ENCODE measurements at places on chromosomes 12 and 14. TPM values are rescaled to one million over a fixed set of nuclear protein-coding genes. Genes with fewer than 3 reads are reported as not detected.
A peak's percentile ranks its signal among the peaks of the same experiment; 100 is the strongest.

GRCh38 chr14:48771717-48772116 is 814.5 kb downstream of the RPS29 start:
- no peak for DNase-seq

DNA sequence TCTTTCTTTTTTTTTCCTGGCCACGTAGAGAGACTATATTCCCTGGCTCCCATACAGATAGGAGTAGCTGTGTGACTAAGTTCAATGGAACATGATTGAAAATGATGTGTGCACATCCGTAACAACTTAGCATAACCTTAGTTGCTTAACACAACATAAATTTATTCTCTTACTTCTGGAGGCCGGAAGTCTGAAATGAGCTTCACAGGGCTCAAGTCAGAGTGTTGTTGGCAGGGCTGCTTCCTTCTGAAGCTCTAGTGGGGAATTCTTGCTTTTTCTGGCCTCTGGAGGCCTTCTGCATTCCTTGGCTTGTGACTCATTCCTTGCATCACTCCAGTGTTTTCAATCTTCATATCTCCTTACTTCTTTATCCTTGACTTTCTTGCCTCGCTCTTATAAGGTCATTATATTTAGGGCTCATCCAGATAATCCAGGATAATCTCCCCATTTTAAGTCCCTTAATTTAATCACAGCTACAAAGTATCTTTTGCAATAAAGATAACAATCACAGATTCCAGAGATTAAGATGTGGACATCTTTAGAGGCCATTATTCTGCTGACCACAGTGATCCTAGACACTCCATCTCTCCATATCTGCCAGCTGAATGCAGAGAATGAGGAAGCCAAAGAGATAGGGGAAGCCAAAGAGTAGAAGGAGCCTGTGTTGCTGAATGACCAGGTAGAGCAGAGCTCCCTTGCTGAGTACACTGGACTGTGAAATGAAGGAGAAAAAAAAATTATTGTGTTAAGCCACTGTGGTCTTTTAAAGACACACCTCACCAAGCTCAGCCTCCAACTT is 21.0 kb upstream of the SNX6 start:
- peak; percentile 98 for DNase-seq

- DNase-seq: no peak
Measured at GRCh38 chr12:45713078-45713477, 16.4 kb upstream of the ARID2 start.

The TC2N gene
- polyA plus RNA-seq: 0.14 TPM

DNA sequence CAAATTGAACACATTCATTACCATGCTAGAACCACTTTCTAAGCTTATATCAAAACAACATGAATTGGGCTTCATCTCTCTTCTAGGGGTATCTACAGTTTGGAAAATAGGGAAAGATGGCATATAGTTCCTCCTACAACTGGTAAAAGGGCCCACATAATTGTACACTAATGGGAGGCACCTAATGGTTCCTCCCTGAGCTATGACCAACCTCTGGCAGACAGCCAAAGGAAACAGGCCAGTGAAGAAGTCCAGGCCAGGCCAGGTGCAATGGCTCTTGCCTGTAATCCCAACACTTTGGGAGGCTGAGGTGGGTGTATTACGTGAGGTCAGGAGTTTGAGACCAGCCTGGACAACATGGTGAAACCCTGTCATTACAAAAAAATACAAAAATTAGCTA is 23.2 kb upstream of the APOF start:
- no peak for DNase-seq

The DPY19L2 gene
- 7.8 TPM for polyA plus RNA-seq

GRCh38 chr14:26078561-26078960 is 519.3 kb downstream of the NOVA1 start:
- DNase-seq: no peak

The TGM1 gene
- 0.97 TPM for polyA plus RNA-seq

DNA sequence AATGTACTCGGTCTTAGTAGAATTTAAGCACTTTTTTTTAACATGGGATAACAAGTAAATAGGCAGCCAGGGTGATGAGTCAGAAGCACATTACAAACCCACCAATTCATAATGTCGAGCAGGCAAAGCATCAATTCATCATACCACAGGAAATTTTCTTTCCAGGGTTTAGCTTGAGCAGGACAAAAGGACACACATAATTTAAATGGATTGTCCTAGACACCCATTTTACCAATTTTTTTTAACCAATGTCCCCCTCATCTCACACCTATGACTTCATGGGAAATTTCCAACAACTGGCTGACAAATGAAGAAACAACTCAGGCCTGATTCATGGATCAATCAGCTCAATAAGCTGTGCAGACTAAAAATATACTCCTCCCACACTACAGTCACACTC is 58.8 kb upstream of the FOXG1 start:
- no peak for DNase-seq

The LPAR5 gene
- polyA plus RNA-seq: not detected

DNA sequence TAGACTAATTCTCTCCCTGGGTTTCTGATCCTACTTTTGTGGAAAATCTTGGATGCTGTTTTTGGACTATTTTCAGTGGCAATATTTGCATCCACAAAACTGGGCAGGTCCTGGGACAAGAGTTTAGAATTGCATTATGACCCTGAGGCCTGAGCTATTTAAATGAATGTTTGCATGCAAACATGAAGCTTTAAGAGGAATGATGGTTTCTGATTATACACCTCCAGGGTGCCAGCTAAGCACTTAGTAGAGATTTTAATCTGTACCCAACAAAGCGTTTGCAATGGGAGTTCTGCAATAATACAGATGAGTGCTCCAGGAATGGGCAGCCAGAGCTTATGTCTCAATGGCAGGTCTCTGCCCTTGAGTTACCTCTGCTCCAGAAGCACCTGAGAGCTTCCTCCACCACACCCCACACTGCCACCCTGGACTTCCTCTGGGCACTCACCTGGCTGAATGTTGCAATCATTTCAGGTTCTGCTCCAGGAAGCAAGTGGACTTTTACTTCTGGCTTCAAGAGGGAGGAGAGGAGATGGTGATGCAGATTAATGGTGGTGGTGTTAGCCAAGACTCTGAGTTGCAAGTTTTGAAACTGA is 6.0 kb upstream of the SPTLC2 start:
- no peak for DNase-seq
